ENCODE measurements at places on chromosomes 6 and 20.

- DNase-seq: no peak
Observed at GRCh38 chr6:67870321-67870720, 764.8 kb upstream of the ADGRB3 start.

- DNase-seq: no peak
Observed at GRCh38 chr20:43910564-43910963, 4.1 kb upstream of the TOX2 start.

GRCh38 chr6:37959061-37959460 lies 139.5 kb downstream of the ZFAND3 start:
- DNase-seq: no peak

DNA sequence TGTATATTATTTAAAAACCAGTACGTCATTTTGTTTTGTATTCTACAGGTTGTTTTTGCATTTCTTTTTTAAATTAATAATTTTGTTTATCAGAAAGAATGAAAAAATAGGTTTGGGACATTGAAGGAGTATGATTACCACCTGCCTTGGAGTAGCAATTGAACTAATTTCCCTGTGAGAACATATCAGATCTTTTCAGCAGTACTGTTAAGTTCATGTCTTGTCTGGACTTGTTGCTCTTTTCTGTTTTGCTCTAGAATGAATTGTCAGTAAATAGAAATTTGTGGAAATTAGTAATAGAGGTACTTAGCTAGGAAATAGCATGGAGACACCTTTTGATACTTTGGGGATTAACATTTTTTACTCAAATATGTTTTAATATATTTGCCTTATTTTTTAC lies 24.3 kb downstream of the HSF2 start:
- DNase-seq: no peak

- no peak for DNase-seq
Observed at GRCh38 chr6:133802861-133803260, 86.1 kb upstream of the TCF21 start.

GRCh38 chr6:124677874-124678273 lies 284.4 kb upstream of the RNF217 start:
- no peak for DNase-seq

DNA sequence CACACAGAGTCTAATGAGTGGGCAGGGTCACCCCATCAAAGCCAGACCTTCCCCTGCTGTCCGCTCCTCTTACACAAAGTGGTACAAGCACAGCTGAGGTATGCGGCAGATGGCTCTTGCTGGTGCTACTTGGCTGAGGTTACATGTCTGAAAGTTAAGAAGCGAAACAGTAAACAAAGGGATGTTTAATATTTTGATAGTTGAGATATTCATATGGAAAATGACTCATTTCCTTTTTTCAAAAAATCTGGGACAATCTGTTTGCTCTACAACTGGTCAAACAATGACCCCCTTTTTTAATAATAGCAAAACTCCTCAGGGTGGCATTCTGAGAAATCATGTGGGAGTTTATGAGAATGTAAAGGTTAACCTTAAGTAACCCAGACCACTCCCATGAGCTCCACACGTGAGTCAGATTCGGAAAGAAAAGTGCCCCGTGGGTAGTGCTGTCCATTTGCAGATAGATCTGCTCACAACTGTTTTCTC lies 245.3 kb downstream of the TBXT start:
- DNase-seq: no peak

DNA sequence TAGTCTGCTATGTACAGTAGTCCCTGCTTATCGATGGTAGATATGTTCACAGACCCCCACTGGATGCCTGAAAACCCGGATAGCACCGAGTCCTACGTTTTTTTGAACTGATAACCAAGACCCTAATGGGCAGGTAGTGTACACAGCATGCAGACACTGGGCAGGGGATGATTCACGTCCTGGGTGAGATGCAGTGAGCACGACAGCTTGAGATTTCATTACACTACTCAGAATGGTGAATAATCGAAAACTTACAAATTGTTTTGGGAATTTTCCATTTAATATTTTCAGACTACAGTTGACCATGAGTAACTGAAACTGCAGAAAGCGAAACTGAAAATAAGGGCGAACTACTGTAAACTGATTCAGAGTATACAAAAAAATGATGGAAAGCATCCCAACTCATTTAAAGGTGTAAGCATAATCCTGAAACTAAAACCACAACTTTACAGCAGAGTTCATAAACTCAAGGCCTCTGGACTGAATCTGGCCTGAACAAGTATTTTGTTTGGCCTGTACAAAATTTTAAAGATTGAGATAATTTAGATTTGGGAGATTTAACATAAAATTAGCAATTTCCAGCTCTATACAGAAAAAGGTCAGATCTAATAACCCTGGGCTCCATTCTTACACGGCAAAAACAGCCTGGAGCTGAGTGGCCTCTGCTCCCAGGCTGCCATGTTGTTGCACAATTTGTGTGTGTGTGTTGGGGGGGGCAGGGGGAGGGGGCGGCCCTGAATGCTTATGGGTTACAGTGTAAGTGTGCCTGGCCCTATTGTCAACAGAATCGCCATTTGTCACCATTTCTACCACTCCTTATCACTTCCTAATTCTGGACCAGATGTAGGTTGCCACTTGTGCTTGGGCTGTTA lies 34.9 kb downstream of the RNF24 start:
- DNase-seq: no peak

DNA sequence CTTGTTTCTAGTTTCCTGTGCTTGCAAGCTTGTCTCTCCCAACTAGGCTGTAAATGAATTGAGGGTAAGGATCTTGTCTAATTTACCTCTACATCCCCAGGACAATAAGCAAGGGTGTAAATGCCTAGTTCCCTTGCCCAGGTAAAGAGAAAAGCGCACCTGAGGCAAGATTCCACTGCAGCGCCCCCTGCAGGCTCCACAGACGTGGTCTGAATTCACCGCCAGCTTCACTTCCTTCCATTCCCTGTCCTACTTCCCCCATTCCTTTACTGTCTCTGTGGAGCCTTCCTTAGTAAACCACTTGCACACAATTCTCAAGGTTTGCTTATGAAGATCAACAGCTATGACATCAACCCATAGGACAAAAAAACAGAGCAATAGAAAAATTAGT lies 42.3 kb downstream of the ANKEF1 start:
- no peak for DNase-seq

DNA sequence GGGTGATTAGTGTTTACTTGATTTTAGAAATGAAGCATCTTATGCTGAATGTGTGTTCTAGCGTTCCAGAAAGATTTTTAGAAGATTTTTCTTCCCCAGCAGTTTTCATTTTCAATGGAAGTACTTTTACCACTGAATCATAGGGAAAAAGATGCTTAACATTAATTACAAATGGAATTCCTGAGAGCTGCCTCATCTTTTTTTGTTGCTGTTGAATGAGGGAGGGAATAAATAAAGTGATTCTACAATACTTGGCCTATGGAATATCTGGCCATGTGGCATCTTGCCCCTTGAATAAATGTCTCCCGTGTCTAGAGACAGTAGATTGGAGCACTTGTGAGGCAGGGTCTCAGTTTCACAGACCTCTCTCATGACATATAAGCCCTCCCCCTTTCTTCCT lies 44.1 kb upstream of the SLC22A1 start:
- DNase-seq: no peak

- DNase-seq: no peak
Observed at GRCh38 chr6:57283911-57284455, 33.4 kb upstream of the PRIM2 start.

- no peak for DNase-seq
Observed at GRCh38 chr6:54428431-54428830, 120.2 kb downstream of the TINAG start.

GRCh38 chr20:19320005-19320404 lies 107.6 kb downstream of the SLC24A3 start:
- DNase-seq: no peak

GRCh38 chr20:37770908-37771307 lies 77.1 kb downstream of the CTNNBL1 start:
- DNase-seq: no peak

DNA sequence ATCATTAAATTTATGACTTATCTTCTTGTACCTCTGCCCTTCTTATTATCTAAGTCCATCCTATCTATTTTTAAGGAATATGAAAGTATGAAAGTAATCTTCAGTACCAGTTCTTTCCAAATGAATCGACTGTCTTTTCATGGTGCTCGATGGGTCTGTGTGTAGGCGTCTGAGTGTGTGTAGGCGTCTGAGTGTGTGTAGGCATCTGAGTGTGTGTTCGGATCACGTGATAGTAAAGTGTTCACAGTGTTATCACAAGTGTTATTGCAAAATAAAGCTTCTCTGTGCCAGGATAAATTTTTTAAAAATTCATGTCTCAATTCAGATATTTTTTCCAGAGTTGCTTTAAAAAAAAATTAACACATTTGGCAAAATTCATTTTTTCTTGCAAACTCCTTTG lies 58.3 kb downstream of the BMP6 start:
- no peak for DNase-seq

- no peak for DNase-seq
Observed at GRCh38 chr6:32370505-32370904, 1.2 kb downstream of the TSBP1 start.

DNA sequence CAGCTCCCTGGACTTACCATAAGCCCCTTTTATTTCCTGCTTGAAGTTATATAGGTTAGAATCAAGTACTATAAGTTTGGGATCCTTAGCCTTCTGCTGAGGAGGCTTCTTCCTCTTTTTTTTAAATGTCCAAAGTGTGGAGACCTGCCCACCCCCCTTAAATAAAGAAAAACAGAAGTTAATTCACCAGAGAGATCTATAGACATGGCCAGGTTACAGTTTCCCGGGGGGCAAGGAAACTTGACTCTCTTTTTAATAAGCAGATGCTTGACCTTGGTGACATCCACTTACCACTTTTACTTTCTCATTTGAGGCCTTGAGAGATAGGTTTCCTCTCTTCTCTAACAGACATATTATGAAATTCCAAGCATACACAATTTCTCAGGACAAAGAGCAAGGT lies 88.3 kb downstream of the BMP2 start:
- DNase-seq: no peak

DNA sequence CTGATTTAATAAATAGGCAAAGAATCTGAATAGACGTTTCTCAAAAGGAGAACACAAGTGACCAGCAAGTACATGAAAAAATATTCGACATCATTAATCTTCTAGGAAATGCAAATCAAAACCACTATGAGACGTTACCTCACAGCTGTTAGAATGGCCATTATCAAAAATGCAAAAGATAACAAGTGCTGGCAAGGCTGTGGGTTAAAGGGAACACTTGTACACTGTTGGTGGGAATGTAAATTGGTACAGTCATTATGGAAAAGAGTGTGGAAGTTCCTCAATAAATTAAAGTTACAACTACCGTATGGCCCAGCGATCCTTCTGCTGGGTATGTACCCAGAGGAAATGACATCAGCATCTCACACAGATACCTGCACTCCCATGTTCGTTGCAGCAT lies 253.9 kb upstream of the BMP2 start:
- DNase-seq: no peak

DNA sequence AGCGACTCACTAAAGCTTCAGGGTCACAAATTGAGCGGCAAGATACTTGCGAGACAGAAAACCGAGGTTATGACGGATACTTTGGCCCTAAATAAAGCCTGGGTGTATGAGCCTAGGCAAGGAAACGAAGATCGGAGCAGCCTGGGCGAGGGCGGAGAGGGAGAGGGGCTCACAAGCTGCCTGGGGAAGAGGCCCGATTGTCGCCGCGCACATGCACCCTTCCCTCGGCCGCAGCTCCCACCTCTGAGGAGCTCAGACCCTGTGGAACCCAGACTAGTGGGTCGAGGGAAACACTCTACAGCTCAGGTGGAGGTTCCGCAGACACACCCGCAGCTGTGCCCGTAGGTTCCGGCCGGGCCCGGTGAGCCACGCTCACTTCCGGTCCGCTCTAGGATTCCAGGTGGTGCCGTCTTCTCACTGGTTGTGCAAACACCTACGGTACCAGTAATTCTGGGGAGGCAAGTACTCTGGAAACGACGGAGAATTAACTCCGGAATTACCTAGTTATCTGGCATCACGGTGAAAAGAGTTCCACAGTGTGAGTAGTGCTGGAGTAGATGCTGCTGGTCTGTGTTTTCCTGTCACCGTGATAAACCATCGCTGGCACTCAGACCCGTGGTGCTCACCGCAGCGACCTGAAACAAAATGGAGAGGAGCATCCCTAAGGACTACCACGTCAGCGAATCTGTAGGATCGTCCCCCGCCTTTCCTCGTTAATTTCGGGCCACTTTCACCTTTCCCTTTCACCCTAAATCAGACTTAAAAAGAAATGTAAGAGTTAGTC lies 61.5 kb downstream of the GPX5 start:
- no peak for DNase-seq

DNA sequence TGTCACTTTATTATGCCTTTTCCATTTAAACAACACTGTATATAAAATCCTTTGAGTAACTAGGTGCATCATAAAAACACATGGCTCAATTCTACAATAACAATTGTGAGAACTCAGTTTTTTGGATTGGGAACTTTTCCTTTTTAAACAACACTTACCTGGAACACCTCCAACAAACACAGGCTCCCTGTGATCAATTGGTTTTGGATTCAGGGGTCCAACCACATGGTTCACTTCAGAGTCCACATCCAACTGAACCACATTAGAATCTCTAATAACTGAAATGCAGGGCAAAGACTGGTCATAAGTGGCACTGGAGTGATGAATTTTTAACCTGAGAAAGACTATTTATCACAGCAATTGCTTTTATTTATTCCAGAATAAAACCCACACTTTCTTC lies 26.5 kb downstream of the FAM229B start:
- no peak for DNase-seq

GRCh38 chr6:157978021-157978783 lies 3.5 kb upstream of the SYNJ2 start:
- no peak for DNase-seq

- DNase-seq: no peak
Observed at GRCh38 chr6:128367437-128367836, 153.0 kb downstream of the PTPRK start.

DNA sequence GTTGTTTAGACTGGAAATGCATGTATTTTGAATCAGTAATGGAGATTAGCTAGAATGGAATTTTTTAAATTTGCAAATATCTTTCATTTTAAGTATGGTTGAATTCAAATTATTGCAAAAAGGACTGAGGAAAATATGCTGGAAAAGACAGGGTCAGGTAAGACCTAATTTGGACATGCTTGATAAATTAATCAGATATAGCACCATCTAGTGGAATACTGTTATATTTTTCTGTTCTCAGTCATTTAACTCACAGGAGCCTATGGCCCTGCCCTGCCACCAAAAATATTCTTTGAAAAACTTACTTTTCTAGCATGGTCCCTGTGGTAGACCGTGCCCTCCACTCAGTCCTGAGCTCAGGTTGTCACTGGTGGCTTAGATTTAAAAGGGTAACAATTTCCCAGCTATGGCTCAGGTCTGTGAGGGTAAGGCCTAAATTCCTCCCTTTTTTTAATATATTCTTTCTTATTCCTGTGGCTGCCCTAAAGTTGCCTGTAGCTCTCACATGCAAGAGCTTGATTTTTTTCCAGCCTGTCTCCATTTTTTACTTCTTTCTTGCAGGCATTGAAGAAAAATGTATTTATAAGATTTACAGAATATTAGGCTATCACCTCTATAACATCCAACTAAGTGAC lies 25.3 kb upstream of the KIAA1586 start:
- DNase-seq: no peak

DNA sequence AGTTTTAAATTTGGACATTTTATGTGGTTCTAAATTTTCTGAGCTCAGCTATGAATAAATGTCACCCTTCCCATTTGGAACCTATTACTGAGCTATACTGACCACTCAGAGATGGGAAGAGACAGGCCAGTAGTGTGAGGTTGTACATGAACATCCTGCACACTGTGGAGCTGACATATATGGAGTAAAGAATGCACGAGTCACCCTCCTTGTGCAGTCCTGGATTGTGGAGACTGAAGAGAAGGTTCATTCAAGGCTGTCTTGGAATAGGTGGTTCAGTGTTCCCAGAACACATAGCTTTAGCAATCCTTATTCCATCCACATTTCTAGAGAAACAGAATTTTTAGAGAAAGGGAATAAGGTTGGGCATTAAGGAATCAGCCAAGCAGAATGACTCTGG lies 50.3 kb upstream of the OGFRL1 start:
- no peak for DNase-seq

All from stimulated activated CD4-positive, alpha-beta T cell treated with anti-CD3 and anti-CD28 coated beads, Interleukin-1b, Interleukin-23, amount 100 ng/mL, for 1 hour (primary cell).